ENCODE measurements at places on chromosomes 2 and 18.
A peak's percentile ranks its signal among the peaks of the same experiment; 100 is the strongest.

GRCh38 chr18:31497836-31498573, at the start of gene DSG2:
Gene DSG2 (plus strand): TSS chr18:31498177. CDS start chr18:31498252, 75 bp downstream.
- H3K27me3 ChIP-seq: peaks cover 19% of the 10 kb centered on the region
- peaks cover 19% of the 10 kb centered on the region for H3K4me1 ChIP-seq
- H3K4me3 ChIP-seq: peak within 1 kb of the TSS; percentile 69
- no peaks in the 10 kb centered on the region for H3K36me3 ChIP-seq
- peak; percentile 85 for DNase-seq
- H3K27ac ChIP-seq: no peak within 1 kb of the TSS

GRCh38 chr2:148538375-148538774, 106.2 kb upstream of the EPC2 start:
- H3K27me3 ChIP-seq: peaks cover 3% of the 10 kb centered on the region
- no peaks in the 10 kb centered on the region for H3K36me3 ChIP-seq
- no peak for DNase-seq
- H3K4me1 ChIP-seq: peaks cover 4% of the 10 kb centered on the region
- H3K27ac ChIP-seq: no peak overlapping the region

GRCh38 chr2:144082327-144082726, 437.6 kb downstream of the ZEB2 start:
- DNase-seq: no peak
- H3K36me3 ChIP-seq: no peaks in the 10 kb centered on the region
- H3K27ac ChIP-seq: no peak overlapping the region
- H3K27me3 ChIP-seq: no peaks in the 10 kb centered on the region
- H3K4me1 ChIP-seq: peaks cover 11% of the 10 kb centered on the region
- H3K4me3 ChIP-seq: no peak overlapping the region

GRCh38 chr18:6729247-6730091, at the start of gene ARHGAP28:
Gene ARHGAP28 (plus strand): TSS chr18:6729716. CDS start chr18:6729822, 106 bp downstream.
- H3K27ac ChIP-seq: peak within 1 kb of the TSS; percentile 81
- H3K4me1 ChIP-seq: peaks cover 36% of the 10 kb centered on the region
- no peaks in the 10 kb centered on the region for H3K36me3 ChIP-seq
- H3K4me3 ChIP-seq: peak within 1 kb of the TSS; percentile 64

- H3K27me3 ChIP-seq: no peaks in the 10 kb centered on the region
- no peak overlapping the region for H3K4me3 ChIP-seq
- peak; percentile 29 for DNase-seq
- no peaks in the 10 kb centered on the region for H3K4me1 ChIP-seq
- H3K27ac ChIP-seq: no peak overlapping the region
Measured at GRCh38 chr2:189412330-189412953, 28.8 kb upstream of the WDR75 start.

GRCh38 chr2:65530547-65531320, 98.3 kb upstream of the SPRED2 start:
- H3K27me3 ChIP-seq: no peaks in the 10 kb centered on the region
- DNase-seq: no peak
- no peaks in the 10 kb centered on the region for H3K4me1 ChIP-seq
- no peak overlapping the region for H3K27ac ChIP-seq
- H3K4me3 ChIP-seq: no peak overlapping the region

GRCh38 chr2:151927501-151928221, 99.4 kb upstream of the ARL5A start:
- H3K27ac ChIP-seq: no peak overlapping the region
- no peak for DNase-seq
- H3K27me3 ChIP-seq: no peaks in the 10 kb centered on the region
- H3K36me3 ChIP-seq: no peaks in the 10 kb centered on the region
- H3K4me1 ChIP-seq: no peaks in the 10 kb centered on the region

GRCh38 chr18:79794846-79795245, 2.9 kb upstream of the KCNG2 start:
- no peaks in the 10 kb centered on the region for H3K36me3 ChIP-seq
- H3K4me1 ChIP-seq: peaks cover 9% of the 10 kb centered on the region
- no peak overlapping the region for H3K4me3 ChIP-seq
- DNase-seq: no peak
- H3K27me3 ChIP-seq: peaks cover 86% of the 10 kb centered on the region

DNA sequence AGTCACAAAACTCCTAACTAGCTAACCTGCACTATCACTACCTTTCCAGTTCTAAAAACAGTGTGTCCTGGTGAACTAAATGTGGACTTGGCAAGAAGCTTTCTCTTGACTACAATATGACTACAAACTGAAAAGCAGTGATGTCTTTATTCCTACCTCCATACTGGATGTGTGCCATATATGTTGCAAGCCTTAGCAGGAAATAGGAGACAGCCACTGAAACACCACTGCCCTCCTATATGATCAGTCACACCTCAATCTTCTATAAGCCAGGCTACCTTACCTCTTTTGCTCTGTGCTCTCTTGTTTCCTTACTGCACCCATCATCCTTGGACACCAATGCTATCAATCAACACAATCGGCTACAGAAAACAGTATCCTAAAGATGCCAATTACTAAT, 34.1 kb downstream of the SS18 start:
- H3K4me1 ChIP-seq: peaks cover 8% of the 10 kb centered on the region
- peaks cover 21% of the 10 kb centered on the region for H3K36me3 ChIP-seq
- DNase-seq: no peak
- no peak overlapping the region for H3K4me3 ChIP-seq

GRCh38 chr2:173171321-173171720, 95.7 kb downstream of the MAP3K20 start:
- H3K27ac ChIP-seq: no peak overlapping the region
- no peak overlapping the region for H3K4me3 ChIP-seq
- H3K27me3 ChIP-seq: no peaks in the 10 kb centered on the region
- H3K36me3 ChIP-seq: no peaks in the 10 kb centered on the region
- H3K4me1 ChIP-seq: no peaks in the 10 kb centered on the region

GRCh38 chr2:28350196-28350595, 42.5 kb upstream of the FOSL2 start:
- H3K27me3 ChIP-seq: no peaks in the 10 kb centered on the region
- no peaks in the 10 kb centered on the region for H3K36me3 ChIP-seq
- no peak for DNase-seq
- no peak overlapping the region for H3K4me3 ChIP-seq
- no peak overlapping the region for H3K27ac ChIP-seq

DNA sequence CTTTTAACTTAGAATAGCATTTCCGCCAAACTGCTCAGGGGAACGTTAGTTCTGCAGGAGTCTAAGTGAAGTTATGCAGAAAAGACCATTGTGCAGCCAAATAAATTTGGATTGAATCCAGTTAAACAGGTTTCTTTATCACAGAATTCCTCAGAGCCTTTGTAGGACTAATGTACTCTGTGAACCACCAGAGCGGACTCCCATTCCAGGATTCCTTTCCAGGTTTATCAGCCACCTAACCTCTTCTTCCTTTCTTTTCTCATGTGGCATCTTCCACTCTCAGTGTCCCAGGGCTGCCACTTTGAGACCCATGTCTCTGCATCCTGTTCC, 350.4 kb downstream of the TSN start:
- peak; percentile 72 for DNase-seq
- no peaks in the 10 kb centered on the region for H3K27me3 ChIP-seq
- H3K27ac ChIP-seq: peak overlapping the region; percentile 98
- H3K36me3 ChIP-seq: no peaks in the 10 kb centered on the region
- peak overlapping the region; percentile 12 for H3K4me3 ChIP-seq
- peaks cover 60% of the 10 kb centered on the region for H3K4me1 ChIP-seq

DNA sequence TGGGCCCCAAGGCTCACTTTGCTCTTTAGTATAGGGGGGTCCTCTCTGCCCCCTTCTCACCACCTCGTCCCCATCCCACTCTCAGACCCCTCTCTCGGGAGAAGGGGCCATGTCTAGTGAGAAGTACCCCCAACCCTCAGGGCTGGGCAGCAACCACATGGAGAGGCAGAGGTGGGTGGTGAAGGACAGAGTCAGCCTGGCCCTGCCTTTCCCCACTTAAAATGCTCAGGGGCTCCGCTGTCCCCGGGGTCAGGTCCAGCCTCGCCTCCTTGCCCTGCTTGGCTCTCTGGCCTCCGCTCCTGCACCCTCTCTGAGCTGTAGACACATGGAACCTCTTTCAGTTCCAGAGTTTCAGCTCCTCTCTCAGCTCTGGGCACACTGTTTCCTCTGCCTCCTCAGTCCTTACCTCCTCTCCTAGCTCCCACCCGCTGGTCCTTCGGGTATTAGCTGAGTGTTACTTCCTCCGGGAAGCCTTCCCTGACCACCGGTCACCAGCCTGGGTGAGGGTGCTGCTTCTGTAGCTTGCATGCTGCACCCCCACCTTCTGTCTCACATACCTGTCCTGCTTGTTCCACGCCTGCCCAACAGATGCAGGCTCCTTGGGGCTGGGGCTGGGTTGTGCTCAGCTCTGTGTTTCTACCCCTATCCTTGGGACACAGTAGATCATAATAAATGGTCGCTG, 79.5 kb upstream of the OTOF start:
- peaks cover 20% of the 10 kb centered on the region for H3K4me1 ChIP-seq
- H3K36me3 ChIP-seq: no peaks in the 10 kb centered on the region
- H3K27ac ChIP-seq: no peak overlapping the region
- H3K4me3 ChIP-seq: no peak overlapping the region

GRCh38 chr2:80830891-80831290, 526.3 kb upstream of the LRRTM1 start:
- no peak overlapping the region for H3K4me3 ChIP-seq
- no peak overlapping the region for H3K27ac ChIP-seq
- no peaks in the 10 kb centered on the region for H3K27me3 ChIP-seq
- no peak for DNase-seq
- H3K36me3 ChIP-seq: no peaks in the 10 kb centered on the region

- H3K27me3 ChIP-seq: no peaks in the 10 kb centered on the region
- no peak for DNase-seq
- H3K4me1 ChIP-seq: peaks cover 11% of the 10 kb centered on the region
- no peak overlapping the region for H3K27ac ChIP-seq
Measured at GRCh38 chr18:41703744-41704530, 251.1 kb upstream of the PIK3C3 start.

- H3K27ac ChIP-seq: no peak overlapping the region
- DNase-seq: no peak
- H3K36me3 ChIP-seq: no peaks in the 10 kb centered on the region
- H3K27me3 ChIP-seq: no peaks in the 10 kb centered on the region
- H3K4me1 ChIP-seq: peaks cover 9% of the 10 kb centered on the region
- H3K4me3 ChIP-seq: no peak overlapping the region
Measured at GRCh38 chr18:8260827-8261226, 348.4 kb upstream of the RAB12 start.

GRCh38 chr2:102065675-102066252, 74.0 kb downstream of the IL1R2 start:
- no peak for DNase-seq
- H3K27ac ChIP-seq: no peak overlapping the region
- H3K4me1 ChIP-seq: no peaks in the 10 kb centered on the region
- H3K4me3 ChIP-seq: no peak overlapping the region
- no peaks in the 10 kb centered on the region for H3K27me3 ChIP-seq
- H3K36me3 ChIP-seq: no peaks in the 10 kb centered on the region

DNA sequence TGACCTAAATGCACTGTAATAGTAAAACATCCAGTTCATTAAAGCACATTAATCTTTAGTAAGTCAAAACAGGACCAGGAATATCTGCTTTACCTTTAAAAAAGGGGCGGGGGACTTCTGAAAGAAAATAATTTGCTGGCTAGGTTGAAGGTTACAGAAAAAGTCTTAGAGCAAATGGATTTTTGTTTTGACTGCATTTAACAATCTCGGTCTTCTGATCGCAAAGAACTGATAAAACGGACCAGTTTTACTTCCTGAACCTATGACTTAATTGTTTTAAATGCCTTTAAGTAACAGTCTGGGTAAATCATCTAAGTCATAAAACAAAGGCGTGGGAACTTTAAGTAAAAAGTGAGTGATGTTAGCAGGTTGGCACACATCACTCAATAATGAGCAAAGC, 783 bp downstream of the BUB1 start:
- no peak for DNase-seq
- peak overlapping the region; percentile 81 for H3K4me3 ChIP-seq
- H3K27ac ChIP-seq: no peak overlapping the region
- peaks cover 32% of the 10 kb centered on the region for H3K4me1 ChIP-seq
- H3K27me3 ChIP-seq: no peaks in the 10 kb centered on the region

GRCh38 chr18:30730915-30731314, 311.6 kb downstream of the DSC3 start:
- no peaks in the 10 kb centered on the region for H3K36me3 ChIP-seq
- peak overlapping the region; percentile 37 for H3K27ac ChIP-seq
- H3K4me1 ChIP-seq: peaks cover 8% of the 10 kb centered on the region

DNA sequence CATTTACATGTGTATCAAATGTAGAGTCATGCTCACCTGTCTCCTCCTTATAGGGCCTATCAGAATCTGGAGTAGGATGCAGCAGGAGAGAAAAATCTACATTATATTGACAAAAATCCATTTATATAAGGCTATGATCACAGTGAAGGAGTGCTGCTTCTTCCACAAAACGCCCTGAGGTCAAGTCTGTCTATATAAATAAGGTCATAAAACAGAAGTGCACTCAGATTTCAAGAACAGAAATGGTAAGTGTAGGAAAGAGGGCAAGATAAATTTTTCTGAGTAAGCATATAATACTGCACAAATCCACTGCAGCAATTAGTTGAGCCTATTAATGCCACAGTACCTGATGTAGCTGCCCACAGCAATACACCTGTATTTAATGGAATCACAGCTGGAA, 51.8 kb downstream of the COL5A2 start:
- no peak for DNase-seq
- no peaks in the 10 kb centered on the region for H3K36me3 ChIP-seq
- no peak overlapping the region for H3K4me3 ChIP-seq
- no peaks in the 10 kb centered on the region for H3K27me3 ChIP-seq
- no peak overlapping the region for H3K27ac ChIP-seq

DNA sequence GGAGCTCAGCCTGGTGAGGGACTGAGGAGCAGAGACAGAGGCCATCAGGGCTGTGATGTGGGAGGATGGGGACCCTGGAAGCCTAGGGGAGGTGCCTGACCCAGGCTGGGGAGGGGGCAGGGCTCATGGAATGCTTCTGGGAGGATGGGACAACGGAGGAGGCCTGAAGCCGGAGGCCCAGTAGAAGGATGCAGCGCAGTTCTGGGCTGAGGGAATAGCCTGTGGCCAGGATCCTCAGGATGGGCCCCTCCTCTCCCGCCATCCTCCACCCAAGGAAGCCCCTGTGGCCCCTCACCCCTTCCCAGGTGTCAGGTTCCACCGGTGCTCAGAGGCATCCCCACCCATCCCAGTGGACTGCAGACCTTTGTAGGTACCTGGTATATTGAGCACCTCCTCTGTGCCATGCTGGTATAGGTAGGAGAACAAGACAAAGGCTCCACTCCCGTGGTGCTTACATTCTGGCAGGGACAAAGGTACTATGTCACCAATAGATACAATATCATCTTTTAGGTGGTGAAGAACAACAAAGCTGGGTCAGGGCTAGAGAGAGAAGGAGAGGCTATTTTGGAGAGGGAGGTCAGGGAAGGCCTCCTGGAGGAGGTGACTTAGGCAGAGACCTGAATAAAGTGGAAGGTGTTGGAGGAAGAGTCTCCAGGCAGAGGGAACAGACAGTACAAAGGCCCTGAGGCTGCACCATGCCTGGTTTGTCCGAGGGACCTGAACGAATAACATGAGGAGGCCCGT, 2.7 kb downstream of the ZAP70 start:
- H3K36me3 ChIP-seq: no peaks in the 10 kb centered on the region
- no peak overlapping the region for H3K27ac ChIP-seq
- H3K4me1 ChIP-seq: no peaks in the 10 kb centered on the region
- H3K27me3 ChIP-seq: no peaks in the 10 kb centered on the region
- H3K4me3 ChIP-seq: no peak overlapping the region
